Stimulated activated CD4-positive, alpha-beta T cell treated with anti-CD3 and anti-CD28 coated beads, TNF-alpha, amount 100 ng/mL, for 24 hours (primary cell): ENCODE measurements at places on chromosomes 12 and 14.

DNA sequence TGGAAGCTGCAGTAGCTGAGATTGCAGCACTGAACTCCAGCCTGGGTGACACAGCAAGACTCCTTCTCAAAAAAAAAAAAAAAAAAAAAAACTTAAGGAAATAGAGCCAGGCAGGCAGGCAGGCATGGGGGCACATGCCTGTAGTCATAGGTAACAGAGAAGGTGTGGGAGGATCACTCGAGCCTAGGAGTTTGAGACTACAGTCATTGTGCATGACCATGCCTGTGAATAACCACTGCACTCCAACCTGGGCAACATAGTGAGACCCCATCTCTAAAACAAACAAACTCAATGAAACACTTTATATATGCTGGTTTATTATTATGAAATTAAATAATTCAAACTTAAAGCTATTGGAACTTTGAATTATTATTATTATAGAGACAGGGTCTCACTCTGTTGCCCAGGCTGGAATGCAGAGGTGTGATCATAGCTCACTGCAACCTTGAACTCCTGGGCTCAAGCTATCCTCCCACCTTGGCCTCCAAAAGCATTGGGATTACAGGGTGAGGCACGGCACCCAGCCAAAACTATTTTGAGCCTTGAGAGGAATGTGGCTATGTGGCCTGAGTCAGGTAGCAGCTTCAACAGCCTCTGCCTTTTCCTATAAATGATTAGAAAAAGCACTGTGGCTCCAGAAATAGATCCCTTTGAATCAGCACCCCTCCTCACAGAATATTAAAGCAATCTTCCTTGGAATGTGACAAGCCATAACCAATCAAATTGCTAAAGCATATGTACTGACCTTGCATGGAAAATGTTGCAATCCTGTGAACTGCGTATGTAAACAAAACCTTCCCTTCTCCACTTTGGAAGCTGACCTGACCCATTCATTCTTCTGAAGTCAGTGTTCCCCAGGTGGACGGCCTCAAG is 34.7 kb upstream of the YY1 start:
- DNase-seq: no peak

GRCh38 chr14:88013750-88014349 is 8.9 kb downstream of the GPR65 start:
- DNase-seq: no peak

- no peak for DNase-seq
These were observed 6.8 kb downstream of the SIX1 start for GRCh38 chr14:60642270-60643140.

GRCh38 chr12:52228931-52229330 is 4.1 kb upstream of the KRT7 start:
- no peak for DNase-seq

DNA sequence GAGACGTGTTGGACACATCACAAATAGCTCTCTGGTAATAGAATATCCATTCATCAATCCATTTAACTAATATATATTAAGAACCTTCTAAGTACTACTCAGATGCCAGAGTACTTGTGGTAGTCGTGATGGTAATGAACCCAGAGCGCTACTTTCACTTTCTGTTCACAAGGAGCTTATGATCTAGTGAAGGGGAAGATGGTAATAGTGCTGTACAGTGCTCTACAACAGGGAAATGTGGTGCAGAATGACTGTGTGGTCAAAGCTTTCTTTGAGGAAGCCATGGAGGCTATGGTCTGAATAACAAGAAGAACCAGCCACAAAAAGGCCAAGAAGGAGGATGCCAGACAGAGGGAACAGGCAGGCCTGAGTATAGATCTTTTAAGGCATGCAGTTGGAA is 212.0 kb downstream of the PTPRO start:
- no peak for DNase-seq

GRCh38 chr14:38186216-38186615 is 21.5 kb upstream of the SSTR1 start:
- DNase-seq: no peak

DNA sequence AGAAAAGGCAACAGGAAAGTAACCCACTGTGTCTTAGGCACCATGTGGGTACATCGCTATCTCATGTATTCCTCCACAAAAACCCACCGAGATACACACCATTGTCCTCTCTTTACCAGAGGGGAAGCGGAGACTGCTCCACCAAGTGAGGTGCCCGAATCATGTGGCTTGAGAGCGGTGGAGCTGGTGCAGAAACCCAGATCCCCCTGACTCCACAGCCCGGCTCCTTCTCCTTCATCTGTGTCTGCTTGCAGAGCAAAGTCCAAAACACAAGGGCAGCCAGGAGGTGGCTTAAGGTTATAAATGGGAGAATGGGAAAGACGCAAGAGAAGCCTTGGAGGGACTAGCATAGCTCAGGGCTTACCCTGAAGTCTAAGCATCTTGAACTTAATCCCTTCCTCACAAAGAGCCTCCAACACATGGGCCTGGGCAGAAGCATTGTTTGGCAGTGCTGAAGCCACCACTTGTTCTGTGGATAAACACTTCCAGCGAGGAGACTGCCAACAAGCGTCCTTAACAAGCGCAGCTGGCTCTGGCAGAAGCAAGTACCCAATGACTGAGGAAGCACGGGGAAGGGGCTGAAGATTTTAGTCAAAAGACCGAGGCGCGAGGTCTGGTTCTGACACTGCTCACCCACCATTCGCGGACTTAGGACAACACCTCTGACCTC is 83.0 kb downstream of the TTC7B start:
- no peak for DNase-seq

DNA sequence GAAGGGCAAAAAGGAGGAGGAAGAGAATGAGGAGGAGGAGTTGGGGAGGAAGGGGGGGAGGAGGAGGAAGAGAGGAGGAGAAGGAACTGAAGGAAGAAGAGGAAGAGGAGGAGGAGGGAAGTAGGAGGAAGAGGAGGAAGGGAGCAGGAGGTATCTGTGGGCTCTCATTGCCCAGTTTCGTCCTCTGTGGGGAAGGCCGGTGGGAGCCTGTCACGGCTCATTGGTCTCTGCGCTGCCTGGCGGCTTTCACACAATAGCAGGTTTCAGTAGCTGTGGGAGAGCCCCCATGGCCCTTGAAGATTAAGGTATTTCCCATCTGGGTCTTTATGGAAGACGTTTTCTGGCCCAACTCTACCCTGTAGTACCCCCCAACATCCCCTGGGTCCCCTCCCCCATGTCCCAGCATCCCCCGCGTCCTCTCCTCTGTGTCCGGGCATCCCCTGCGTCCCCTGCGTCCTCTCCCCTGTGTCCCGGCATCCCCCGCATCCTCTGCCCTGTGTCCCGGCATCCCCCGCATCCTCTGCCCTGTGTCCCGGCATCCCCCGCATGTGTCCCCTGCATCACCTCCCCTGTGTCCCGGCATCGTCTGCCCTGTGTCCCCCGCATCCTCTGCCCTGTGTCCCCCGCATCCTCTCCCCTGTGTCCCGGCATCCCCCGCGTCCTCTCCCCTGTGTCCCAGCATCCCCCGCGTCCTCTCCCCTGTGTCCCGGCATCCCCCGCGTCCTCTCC is 278.2 kb upstream of the SFSWAP start:
- DNase-seq: no peak

DNA sequence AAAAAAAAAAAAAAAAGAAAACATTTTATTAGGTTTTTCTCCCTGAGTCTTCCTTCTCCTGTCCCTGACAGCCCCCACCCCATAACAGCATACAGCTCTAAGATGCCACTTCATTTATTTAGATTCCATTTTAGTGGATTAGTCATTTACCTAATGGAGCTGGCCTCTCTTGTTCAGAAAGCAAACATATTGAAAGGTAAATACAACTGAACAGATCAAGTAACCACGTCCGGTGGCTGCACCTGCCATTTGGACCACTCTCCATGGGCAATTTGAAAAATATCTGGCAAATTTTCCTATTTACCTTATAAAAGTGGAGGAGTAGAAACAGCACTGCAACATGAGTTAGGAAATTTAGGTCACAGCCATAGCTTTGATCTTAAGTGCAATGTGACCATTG is 254.6 kb downstream of the C12orf42 start:
- no peak for DNase-seq

- no peak for DNase-seq
These were observed 6.6 kb upstream of the WNT5B start for GRCh38 chr12:1622406-1622805.

- DNase-seq: no peak
These were observed 979 bp downstream of the LTBP2 start for GRCh38 chr14:74610866-74611649.

- DNase-seq: no peak
These were observed 32.4 kb downstream of the BICD1 start for GRCh38 chr12:32139064-32139421.

DNA sequence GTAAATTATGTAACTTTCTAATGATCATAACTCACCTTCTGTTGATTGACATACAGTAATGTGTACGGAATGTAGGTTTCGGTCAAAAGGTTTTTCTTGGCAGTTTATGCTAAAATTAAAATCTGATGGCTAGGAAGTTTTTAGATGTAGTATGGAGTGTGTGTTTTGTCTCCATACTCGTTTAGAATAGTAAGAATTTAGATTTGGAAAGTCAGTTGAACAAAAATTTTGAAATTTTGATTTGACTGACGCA is 859 bp downstream of the PALS1 start:
- DNase-seq: no peak

GRCh38 chr12:88185988-88186387 is 43.9 kb downstream of the TMTC3 start:
- DNase-seq: no peak

DNA sequence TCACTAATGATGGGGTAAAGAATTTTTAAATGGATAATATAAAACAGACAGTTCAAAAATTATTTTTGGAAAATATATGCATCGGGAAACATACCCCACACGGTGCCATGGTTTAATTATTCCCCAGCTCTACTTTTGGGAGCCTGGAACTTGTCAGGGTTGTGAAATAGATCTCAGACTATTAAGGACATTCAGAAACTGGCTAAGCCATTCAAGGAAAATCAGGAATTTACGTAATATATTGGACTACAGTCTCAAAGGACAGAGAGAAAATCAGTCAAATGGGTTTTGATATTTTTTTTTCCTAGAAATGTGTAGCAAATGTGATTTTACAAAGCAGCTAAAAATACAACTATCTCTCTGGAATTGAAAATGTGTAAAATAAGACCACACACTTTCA is 57.6 kb upstream of the MON2 start:
- no peak for DNase-seq
